ENCODE measurements at places on chromosomes 13 and 19.
A peak's percentile ranks its signal among the peaks of the same experiment; 100 is the strongest.

GRCh38 chr19:53892981-53893325 lies 11.0 kb downstream of the PRKCG start:
- no peak overlapping the region for H3K4me3 ChIP-seq
- DNase-seq = no peak
- H3K27ac ChIP-seq = no peak overlapping the region
- H3K27me3 ChIP-seq = peaks cover 86% of the 10 kb centered on the region
- peaks cover 10% of the 10 kb centered on the region for H3K4me1 ChIP-seq
- no peaks in the 10 kb centered on the region for H3K36me3 ChIP-seq

DNA sequence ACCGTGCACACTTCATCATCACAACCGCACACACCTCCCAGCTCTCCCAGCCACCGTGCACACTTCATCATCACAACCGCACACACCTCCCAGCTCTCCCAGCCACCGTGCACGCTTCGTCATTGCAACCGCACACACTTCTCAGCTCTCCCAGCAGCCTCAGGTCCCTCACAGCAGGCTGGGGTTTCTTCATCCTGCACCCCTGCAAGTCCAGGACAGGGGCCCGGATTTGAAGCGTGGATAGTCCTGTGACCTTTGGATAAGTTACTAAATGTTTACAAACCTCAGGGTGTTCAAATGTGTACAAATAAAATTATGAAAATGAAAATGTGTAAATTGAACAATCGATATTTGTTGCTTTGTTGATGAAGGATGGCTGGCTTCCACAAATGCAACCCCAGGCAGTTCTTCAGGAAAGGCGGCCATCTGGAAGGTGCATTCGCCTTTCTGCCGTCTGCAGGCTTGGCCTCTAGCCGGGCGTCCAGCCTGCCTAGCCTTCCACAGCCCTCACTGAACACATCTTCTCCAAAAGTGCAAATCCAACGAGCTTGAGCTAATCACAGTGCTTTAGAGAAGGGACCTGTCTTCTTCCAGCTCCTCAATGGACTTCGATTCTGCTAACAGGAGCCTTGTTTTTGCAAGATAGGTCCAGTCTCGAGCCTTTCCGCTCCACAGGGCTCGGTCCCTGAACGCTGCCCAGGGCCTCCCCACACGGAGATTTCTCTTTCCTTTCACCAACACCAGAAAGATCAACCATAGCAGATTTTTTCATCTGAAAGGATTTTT lies 74.2 kb downstream of the SPACA7 start:
- no peaks in the 10 kb centered on the region for H3K4me1 ChIP-seq
- no peaks in the 10 kb centered on the region for H3K36me3 ChIP-seq
- H3K4me3 ChIP-seq = no peak overlapping the region
- DNase-seq = peak; percentile 45
- no peak overlapping the region for H3K27ac ChIP-seq
- no peaks in the 10 kb centered on the region for H3K27me3 ChIP-seq

DNA sequence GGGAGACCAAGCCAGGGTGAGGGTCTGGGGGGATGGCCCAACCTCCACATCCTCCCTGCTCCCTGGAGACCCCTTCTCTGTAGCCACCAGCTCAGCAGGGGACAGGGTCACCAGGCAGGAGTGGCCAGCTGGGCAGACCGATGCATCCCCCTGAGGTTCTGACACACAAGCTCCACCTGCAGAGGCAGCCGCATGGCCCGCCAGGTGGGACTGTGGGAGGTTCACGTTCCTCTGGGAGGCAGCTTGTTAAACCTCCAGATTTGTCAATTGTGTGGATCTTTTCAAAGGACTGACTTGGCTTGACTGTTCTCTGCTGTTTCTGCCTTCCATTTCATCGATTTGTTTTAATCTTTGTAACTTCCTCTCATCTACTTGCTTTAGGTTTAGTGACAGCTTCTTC lies 8.1 kb downstream of the POLRMT start:
- H3K4me1 ChIP-seq = peaks cover 3% of the 10 kb centered on the region
- no peak overlapping the region for H3K4me3 ChIP-seq
- H3K27ac ChIP-seq = no peak overlapping the region
- no peak for DNase-seq

- H3K4me3 ChIP-seq = peak overlapping the region; percentile 59
- peaks cover 17% of the 10 kb centered on the region for H3K4me1 ChIP-seq
- no peaks in the 10 kb centered on the region for H3K27me3 ChIP-seq
- no peak for DNase-seq
- peaks cover 29% of the 10 kb centered on the region for H3K36me3 ChIP-seq
- peak overlapping the region; percentile 95 for H3K27ac ChIP-seq
Measured at GRCh38 chr19:46714444-46715106, 2.3 kb downstream of the PRKD2 start.

GRCh38 chr13:74979703-74980102 lies 502.3 kb downstream of the TBC1D4 start:
- DNase-seq = no peak
- no peaks in the 10 kb centered on the region for H3K27me3 ChIP-seq
- no peak overlapping the region for H3K27ac ChIP-seq
- no peak overlapping the region for H3K4me3 ChIP-seq
- no peaks in the 10 kb centered on the region for H3K36me3 ChIP-seq
- no peaks in the 10 kb centered on the region for H3K4me1 ChIP-seq

GRCh38 chr19:4278419-4279266 lies at the start of gene SHD:
SHD (plus strand) TSS chr19:4279266; CDS start chr19:4280064, 798 bp downstream.
- H3K36me3 ChIP-seq = no peaks in the 10 kb centered on the region
- peaks cover 8% of the 10 kb centered on the region for H3K4me1 ChIP-seq
- H3K27me3 ChIP-seq = peaks cover 67% of the 10 kb centered on the region
- DNase-seq = no peak
- no peak within 1 kb of the TSS for H3K27ac ChIP-seq
- no peak within 1 kb of the TSS for H3K4me3 ChIP-seq

DNA sequence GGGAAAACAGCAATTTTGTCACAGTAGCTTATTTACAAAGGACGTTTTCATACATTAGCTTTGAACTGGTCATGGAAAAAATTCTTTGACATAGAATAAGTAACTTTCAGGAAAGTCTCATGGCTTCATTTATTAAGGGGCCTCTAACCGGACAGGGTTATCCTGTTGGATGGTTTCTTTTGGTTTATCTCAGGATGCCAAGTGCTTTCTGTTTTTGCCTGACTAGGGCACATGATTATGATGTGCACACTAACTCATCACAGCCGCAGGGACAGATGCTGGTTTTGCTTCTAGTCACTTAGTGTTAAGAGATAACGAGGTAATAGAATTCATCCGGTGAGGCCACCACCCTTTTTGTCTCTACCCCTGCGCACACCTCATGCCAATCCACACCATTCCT lies 53.0 kb downstream of the TGDS start:
- DNase-seq = no peak
- no peak overlapping the region for H3K4me3 ChIP-seq
- no peaks in the 10 kb centered on the region for H3K36me3 ChIP-seq
- H3K4me1 ChIP-seq = no peaks in the 10 kb centered on the region
- no peak overlapping the region for H3K27ac ChIP-seq

- H3K36me3 ChIP-seq = no peaks in the 10 kb centered on the region
- H3K4me3 ChIP-seq = peak overlapping the region; percentile 71
- peaks cover 3% of the 10 kb centered on the region for H3K4me1 ChIP-seq
- no peak for DNase-seq
Measured at GRCh38 chr13:49935171-49936074, 717 bp downstream of the SPRYD7 start.

DNA sequence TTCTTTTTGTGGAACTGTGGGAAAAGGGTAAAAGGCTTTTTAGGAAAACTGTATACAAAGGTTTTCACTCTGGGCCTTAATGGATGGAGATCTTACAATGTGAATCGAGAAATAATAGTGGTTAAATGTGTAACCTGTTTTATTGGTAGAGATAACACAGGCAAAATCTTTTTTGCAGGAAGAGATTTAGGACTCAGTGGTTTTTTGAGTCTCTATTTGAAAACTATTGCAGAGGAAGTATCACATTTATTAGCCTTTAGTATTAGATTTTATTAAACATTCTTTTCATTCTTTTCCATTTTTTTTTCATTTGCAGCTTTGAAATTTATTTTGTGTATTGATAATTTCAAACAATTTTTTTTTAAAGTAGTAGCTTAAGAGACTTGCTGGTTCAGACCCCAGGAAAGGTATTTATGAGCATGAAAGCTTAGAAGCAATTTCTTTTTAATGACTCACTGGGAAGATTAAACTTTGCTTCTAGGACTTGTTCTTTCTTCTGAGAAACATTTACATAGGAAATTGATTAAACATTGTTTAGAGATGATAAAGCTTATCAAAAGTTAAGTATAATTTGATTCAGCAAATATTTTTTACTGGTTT lies 10.5 kb downstream of the KLF5 start:
- no peaks in the 10 kb centered on the region for H3K36me3 ChIP-seq
- H3K4me3 ChIP-seq = no peak overlapping the region
- H3K27me3 ChIP-seq = no peaks in the 10 kb centered on the region
- H3K4me1 ChIP-seq = peaks cover 7% of the 10 kb centered on the region
- H3K27ac ChIP-seq = no peak overlapping the region

DNA sequence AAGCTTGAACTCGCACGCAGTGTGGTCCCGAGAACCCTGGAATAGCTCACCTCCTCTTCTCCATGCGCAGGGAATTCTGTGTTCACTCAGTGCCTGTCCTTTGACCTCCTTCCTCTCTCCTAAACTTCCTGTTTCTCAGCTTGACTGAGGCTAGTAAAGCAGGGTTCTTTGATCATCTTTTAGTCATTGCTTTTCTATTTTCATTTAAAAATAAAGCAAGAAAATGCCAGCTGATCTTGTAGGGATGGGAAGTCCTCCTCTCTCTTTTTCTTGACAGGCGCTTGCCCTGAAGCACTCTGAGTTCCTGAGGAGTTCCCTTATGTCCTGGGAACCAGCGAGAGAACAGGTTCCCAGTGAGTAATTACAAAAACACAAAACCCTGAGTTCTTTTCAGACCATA lies 62.8 kb downstream of the ARHGEF7 start:
- no peak overlapping the region for H3K4me3 ChIP-seq
- H3K4me1 ChIP-seq = no peaks in the 10 kb centered on the region
- H3K27ac ChIP-seq = peak overlapping the region; percentile 53
- no peaks in the 10 kb centered on the region for H3K27me3 ChIP-seq
- DNase-seq = no peak
- peaks cover 9% of the 10 kb centered on the region for H3K36me3 ChIP-seq

DNA sequence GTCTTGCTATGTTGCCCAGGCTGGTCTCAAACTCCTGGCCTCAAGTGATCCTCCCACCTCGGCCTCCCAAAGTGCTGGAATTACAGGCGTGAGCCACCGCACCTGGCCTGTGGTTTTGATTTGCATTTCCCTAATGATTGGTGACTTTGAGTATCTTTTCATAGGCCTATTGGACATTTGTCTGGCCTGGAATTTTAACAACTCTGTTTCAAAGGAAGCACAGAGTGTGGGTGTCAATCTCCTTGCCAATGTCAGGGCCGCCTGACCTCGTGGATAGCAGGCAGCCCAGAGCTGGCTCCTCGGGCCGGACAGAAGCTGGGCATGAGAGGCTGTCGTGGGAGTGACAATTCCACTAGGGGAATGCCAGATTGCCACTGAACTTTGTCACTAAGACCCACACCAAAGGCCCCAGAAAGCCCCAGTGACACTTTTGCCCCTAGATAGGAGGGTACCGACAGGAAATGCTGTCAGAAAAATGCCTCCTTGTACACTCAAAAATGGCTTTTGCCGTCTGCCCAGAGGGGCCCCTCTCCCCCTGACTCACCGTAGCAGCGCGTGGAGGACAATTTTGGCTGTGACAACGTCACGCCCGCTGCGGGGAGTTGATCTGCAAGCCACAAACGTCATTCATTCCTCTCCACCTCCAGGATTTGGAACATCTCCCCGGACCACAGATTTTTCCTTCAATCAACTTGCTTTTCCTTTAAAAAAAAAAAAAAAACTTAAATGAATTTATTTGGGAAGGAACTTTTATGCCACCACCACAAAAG lies 11.7 kb upstream of the ADGRE5 start:
- H3K27me3 ChIP-seq = no peaks in the 10 kb centered on the region
- peak overlapping the region; percentile 81 for H3K27ac ChIP-seq
- H3K36me3 ChIP-seq = no peaks in the 10 kb centered on the region
- no peaks in the 10 kb centered on the region for H3K4me1 ChIP-seq

- H3K36me3 ChIP-seq = no peaks in the 10 kb centered on the region
- no peaks in the 10 kb centered on the region for H3K4me1 ChIP-seq
- H3K27me3 ChIP-seq = no peaks in the 10 kb centered on the region
- H3K27ac ChIP-seq = no peak overlapping the region
- no peak for DNase-seq
Measured at GRCh38 chr13:96696389-96696900, 297.8 kb downstream of the OXGR1 start.

DNA sequence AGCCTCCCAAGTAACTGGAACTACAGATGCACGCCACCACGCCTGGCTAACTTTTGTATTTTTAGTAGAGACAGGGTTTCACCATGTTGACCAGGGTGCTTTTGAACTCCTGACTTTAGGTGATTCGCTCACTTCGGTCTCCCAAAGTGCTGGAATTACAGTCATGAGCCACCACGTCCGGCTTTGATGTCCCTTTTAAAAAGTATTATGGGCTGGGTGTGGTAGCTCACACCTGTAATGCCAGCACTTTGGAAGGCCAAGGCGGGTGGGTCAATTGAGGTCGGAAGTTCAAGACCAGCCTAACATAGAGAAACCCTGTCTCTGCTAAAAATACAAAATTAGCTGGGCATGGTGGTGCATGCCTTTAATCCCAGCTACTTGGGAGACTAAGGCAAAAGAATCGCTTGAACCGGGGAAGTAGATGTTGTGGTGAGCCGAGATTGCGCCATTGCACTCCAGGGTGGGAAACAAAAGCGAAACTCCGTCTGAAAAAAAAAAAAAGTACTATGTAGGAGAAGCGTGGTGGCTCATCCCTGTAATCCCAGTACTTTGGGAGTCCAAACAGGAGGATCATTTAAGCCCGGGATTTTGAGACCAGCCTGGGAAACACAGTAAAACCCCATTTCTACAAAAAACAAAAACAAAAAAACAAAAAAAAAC lies 22.8 kb upstream of the ERVV-1 start:
- H3K36me3 ChIP-seq = peaks cover 20% of the 10 kb centered on the region
- H3K4me3 ChIP-seq = no peak overlapping the region
- peaks cover 21% of the 10 kb centered on the region for H3K4me1 ChIP-seq
- H3K27me3 ChIP-seq = no peaks in the 10 kb centered on the region
- DNase-seq = no peak

- H3K27ac ChIP-seq = no peak overlapping the region
- H3K4me1 ChIP-seq = peaks cover 24% of the 10 kb centered on the region
- H3K27me3 ChIP-seq = no peaks in the 10 kb centered on the region
- no peak overlapping the region for H3K4me3 ChIP-seq
- H3K36me3 ChIP-seq = no peaks in the 10 kb centered on the region
- DNase-seq = no peak
Measured at GRCh38 chr13:46687810-46688209, 109.2 kb downstream of the ESD start.

- no peak overlapping the region for H3K27ac ChIP-seq
- no peak for DNase-seq
- H3K4me3 ChIP-seq = no peak overlapping the region
- H3K4me1 ChIP-seq = no peaks in the 10 kb centered on the region
Measured at GRCh38 chr13:112442483-112443090, 66.4 kb downstream of the SPACA7 start.

- peaks cover 69% of the 10 kb centered on the region for H3K36me3 ChIP-seq
- no peak overlapping the region for H3K4me3 ChIP-seq
- H3K27ac ChIP-seq = no peak overlapping the region
- H3K27me3 ChIP-seq = no peaks in the 10 kb centered on the region
- DNase-seq = no peak
Measured at GRCh38 chr19:3547301-3547731, 8.3 kb downstream of the TEKTIP1 start.

Measured in left lung (tissue), 14 donors.